Keratinocyte (primary cell): ENCODE measurements at places on chromosomes 6 and 20. TPM values are rescaled to one million over a fixed set of nuclear protein-coding genes. Genes with fewer than 3 reads are reported as not detected.

DNA sequence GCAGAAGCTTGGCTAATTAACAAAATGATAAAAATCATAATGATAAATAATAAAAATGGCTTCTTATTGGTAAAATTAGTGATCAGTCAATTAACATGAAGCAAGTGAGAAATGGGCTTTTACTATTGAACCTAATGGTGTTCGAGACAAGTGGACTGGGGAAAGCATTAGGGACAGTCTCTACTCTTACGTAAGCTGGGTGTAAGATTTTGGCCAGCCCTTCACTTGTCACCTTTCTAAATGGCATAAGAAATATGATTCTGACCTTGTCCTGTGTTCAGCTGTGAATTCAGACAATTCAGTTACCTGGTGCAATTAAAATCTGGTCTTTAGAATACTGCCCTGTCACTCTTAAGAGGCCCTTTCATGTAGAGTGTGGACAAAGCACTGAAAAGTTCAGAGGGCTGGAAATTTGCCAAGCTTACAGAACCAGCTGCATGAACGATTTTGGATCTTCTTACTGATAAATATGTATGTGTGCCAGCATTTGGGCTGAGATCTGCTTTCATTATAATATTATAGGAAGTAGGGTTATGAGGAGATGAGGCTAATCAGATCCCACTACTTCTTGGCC is 115.9 kb downstream of the QRSL1 start:
- DNase-seq = no peak

DNA sequence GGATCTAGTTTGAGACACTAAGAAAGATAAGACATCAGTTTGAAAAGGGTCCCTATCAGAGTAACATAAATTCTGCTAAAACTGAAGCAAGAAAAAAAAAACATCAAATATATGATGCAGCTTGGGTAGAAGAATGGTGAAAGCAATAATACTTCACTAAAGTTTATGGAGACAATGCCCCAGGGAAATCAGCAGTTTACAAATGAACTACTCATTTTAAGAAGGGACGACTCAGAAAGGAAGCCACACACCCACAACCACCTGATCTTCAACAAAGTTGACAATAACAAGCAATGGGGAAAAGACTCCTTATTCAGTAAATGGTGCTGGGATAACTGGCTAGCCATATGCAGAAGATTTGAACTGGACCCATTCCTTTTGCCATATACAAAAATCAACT is 143.5 kb downstream of the TPBG start:
- no peak for DNase-seq

- no peak for DNase-seq
Observed at GRCh38 chr20:5402903-5403531, 86.3 kb upstream of the PROKR2 start.

GRCh38 chr20:21230220-21230619 is 72.9 kb upstream of the XRN2 start:
- no peak for DNase-seq

The APOBEC2 gene
- polyA plus RNA-seq = 0.05 TPM in 1 of 3 replicates, not detected in the others

- DNase-seq = no peak
Observed at GRCh38 chr6:125985979-125986300, 400 bp upstream of the TRMT11 start.

- DNase-seq = no peak
Observed at GRCh38 chr6:155174576-155175211, 89.1 kb upstream of the CLDN20 start.

- DNase-seq = no peak
Observed at GRCh38 chr20:57743450-57744095, 33.8 kb upstream of the PMEPA1 start.

- no peak for DNase-seq
Observed at GRCh38 chr6:110646419-110646698, 168.9 kb downstream of the CDK19 start.
